RKO (cell line): ENCODE measurements at places on chromosomes 11 and 22.

DNA sequence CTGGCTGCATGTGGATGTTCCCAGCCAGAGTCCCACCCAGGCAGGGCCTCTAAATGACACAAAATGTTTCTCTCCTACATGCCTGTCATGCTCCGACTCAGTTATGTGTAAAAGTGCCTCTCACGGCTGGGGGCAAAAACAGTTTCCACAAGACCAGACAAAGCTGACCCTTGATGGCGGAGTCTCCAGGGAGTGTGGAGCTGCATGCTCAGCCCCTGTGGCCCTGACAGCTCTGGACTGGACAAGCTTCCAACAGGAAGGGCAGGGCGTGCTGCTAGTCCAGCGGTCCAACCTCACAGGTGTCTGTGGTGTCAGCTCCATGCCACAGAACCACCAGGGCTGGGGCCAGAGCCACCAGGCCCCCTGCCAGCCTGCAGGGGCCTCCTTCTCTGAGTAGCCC, 149.6 kb downstream of the CRYBB2 start:
- no peak for DNase-seq

DNA sequence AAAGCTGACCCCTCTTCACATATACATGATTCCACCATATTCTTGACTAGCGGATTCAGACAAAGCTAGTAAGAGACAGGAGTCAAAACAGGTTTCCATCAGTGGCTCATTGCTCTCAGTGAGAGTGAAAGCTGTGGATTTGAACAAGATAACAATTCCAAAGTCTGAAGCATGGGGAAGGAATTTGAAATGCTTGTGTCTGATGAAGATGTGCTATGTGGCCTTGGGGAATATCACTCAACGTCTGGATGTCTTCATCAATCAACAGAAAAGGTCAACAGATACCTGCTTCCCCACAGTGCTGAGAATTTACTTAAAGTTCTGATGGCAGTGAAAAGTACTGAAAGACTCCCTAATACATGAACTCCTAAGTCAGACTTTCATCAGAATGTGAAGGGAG, 46.9 kb upstream of the SESN3 start:
- DNase-seq = no peak

- no peak for DNase-seq
Observed at GRCh38 chr11:74085542-74085892, 76.6 kb upstream of the UCP3 start.

- no peak for DNase-seq
Observed at GRCh38 chr11:70065318-70066135, 12.6 kb upstream of the ANO1 start.

- no peak for DNase-seq
Observed at GRCh38 chr11:66146940-66147339, 76.9 kb downstream of the PACS1 start.

DNA sequence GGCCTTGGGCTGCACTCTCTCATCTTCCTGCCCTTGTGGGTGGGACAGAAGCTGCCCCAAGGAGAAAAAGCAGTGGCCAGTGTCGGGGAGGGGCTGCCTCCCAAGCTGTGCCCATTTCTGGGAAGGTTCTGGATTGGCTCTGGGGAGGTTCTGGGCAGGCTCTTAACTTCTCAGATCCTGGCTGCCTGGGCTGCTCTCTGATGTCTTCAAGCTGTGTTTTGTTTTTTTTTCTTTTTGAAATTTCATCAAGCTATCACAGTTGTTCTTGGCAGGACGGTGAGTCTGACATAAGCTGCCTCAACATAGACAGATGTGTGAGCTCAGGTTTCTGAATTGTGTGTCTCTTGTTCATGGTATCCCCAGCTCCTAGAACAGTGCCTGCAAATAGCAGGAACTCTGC, 1032.0 kb downstream of the BRD1 start:
- DNase-seq = no peak

DNA sequence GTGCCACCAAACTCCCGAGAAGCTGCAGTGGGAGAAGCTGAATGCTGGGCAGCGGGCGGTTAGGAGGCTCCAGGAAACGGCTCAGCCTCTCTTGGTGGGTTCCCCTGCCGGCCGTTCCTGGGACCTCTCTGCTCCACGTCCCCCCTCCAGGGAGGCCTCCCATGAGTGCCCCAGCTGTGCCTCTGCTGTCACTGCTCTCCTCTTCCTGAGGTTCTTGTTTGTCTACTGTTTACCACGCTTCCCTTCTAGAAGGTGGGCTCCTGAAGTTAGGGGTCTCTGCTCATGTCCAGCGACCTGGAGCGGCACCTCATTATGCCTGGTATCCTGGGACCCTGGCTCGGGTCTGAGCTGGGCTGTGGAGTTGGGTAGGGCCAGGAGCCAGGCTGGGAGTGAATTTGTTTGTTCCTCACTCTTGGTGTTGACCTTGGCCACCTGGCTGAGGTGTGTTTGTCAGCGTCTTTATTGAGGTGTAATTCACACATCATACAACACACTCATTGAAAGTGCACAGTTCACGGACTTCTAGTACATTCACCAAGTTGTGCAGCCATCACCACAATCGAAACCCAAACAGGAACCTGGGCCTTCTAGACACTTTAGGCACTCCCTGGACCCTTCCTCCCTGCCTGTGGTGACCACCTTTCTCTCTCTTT, 37.8 kb upstream of the GRAMD4 start:
- DNase-seq = no peak

DNA sequence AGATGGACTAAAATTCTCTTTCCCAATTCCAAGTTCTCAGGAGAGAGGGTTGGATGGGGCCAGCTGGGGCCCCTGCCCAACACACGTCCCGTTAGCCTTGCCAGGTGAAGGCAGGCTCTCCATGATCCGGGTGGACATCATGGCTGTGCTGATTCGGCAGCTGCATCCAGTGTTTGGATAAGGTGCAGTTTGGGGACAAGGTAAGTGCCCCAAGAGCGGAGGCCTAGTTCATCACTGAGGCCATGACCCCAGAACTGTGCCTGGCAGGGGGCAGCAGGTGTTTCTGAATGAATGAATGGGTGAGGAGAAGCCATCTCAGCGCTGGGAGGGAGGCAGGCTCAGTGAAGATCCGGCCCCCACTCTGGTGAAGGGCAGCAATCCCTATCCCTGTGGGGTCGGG, 520.4 kb downstream of the TBC1D22A start:
- DNase-seq = no peak

GRCh38 chr11:112459001-112459400, 198.3 kb upstream of the PLET1 start:
- DNase-seq = peak; percentile 58

DNA sequence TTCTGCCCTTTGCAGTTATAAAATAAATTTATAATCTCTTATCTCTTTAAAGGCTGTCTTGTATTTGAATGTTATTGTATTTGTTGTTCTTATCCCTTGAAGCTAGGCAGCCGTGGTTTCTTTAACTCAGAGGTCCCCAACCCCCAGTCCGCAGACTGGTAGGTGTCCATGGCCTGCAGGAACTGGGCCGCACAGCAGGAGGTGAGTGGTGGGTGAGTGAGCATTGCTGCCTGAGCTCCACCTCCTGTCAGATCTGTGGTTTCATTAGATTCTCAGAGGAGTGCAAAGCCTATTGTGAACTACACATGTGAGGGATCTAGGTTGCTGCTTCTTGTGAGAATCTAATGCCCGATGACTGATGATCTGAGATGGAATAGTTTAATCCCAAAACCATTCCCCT, 380.0 kb upstream of the CCDC90B start:
- no peak for DNase-seq

- no peak for DNase-seq
Observed at GRCh38 chr22:48053486-48053885, 1291.0 kb downstream of the TBC1D22A start.

DNA sequence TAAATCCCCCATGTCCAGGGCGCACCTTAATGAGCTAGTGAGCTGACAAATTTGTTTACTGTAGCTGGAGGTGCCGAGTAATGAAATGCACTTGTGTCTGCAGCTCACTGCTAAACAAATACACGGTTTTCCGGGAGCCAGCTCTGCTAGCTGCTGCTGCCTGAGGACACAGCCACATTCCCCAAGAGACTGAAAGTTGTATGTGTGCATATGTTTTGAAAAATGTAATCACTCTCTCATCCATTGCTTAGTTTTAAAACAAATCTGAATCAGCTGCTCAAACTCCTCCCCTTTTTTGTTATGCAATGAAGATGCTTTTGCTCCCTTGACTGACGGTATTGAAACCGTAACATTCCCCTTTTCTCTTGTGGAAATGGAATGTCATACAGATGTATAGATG, 62.4 kb upstream of the NNMT start:
- no peak for DNase-seq

DNA sequence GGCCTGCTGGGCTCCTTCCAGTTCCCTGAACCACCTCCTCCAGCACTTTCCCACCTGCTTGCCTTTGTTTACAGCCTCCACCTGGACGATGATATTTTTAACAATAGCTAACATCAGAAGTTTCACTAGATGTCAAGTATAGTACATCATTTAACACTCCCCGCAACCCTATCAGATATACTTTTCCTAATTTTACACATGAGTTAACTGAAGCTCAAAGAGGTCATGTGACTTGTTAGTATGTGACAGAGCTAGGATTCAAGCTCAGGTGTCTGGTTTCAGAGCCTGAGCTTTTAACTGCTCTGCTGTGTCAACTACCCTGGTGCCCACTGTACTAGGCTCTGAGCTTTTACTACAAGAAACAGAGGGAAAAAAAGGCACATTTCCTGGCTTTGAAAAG, 14.3 kb upstream of the HPX start:
- DNase-seq = no peak

GRCh38 chr11:66933531-66933930, 24.7 kb downstream of the PC start:
- no peak for DNase-seq

GRCh38 chr11:20064961-20065405, 95.3 kb downstream of the DBX1 start:
- no peak for DNase-seq

DNA sequence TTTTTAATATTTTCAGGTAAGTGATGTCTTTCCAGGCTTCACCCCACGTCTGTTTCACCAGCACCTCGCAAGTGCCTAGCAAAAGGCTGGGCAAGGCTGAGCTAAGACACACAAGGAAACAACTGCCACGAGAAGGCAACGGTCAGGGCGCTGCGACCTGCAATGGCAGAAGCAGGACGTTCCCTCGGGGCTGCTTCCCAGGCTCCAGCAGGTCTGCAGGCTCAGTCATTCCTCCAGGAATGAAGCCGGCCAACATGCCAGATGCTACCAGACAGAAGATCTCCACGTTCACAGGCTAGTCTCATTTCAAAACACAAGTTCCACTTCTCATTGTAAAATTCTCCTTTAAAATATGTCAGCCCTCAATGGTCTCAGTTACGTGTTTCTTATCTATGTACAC, 45.5 kb downstream of the CELSR1 start:
- no peak for DNase-seq

- DNase-seq = no peak
Observed at GRCh38 chr11:26944866-26945664, 48.8 kb upstream of the FIBIN start.

GRCh38 chr11:74493791-74494630, 487 bp upstream of the LIPT2 start:
- DNase-seq = peak; percentile 48

- no peak for DNase-seq
Observed at GRCh38 chr11:59254286-59254685, 41.6 kb upstream of the MPEG1 start.
